ENCODE measurements at places on chromosomes 6 and 20.

DNA sequence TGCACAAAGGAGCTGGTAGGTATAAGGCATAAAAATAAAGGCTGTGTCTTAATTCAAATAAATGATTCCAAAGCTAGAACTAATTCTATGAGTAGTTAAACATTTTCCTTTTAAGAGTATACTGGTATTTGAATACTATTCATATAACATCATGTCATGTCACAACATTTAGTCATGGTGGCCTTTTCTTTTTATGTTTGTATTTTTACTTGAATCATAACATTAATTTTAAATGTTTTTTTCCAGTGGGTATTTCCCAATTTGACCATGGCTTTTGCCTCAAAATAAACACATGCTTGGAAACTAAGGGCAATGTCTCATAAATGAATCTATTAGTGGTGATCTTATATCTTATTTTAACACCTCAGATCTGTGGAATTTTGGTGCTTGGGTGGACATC is 177.1 kb downstream of the CD109 start:
- DNase-seq = no peak

DNA sequence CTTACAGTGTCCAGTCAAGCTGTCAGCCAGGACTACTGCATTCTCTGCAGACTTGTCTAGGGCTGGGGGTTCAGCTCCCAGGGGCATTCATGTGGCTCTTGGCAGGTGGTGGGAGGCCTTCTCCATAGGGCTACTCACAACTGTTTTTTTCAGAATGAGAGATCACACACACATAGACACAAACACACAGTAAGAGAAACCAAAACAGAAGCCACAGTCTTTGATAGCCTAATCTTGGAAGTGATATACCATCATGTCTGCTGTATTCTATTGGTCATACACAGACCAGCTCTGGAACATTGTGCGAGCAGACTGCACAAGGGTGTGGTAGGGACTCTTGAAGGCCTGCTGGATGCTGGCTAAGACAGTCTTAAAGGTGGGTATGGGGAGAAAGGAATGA is 13.5 kb downstream of the TMEM170B start:
- no peak for DNase-seq

DNA sequence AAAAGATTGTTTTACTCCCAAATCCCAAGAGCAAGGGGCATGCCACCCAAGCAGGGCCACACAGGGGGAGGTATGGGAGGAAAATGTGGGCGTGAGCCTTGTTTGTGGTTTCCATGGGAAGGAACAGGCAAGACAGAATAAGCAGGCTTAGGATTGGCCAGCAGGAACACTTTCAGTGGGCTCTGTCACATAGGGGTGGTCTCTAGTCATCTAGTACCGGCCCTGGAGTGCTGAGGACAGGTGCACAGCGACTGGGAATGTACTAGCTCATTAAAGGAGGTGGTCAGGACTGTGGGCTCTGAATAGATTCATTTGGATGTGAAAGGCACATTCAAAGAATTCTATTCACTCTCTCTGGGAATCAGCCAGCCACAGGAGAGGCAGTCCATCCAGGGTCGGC is 175.6 kb downstream of the TBC1D7 start:
- DNase-seq = no peak

GRCh38 chr20:12177657-12178293 is 260.1 kb downstream of the BTBD3 start:
- DNase-seq = no peak

- DNase-seq = no peak
Observed at GRCh38 chr6:159490298-159490937, 202.6 kb downstream of the SOD2 start.

DNA sequence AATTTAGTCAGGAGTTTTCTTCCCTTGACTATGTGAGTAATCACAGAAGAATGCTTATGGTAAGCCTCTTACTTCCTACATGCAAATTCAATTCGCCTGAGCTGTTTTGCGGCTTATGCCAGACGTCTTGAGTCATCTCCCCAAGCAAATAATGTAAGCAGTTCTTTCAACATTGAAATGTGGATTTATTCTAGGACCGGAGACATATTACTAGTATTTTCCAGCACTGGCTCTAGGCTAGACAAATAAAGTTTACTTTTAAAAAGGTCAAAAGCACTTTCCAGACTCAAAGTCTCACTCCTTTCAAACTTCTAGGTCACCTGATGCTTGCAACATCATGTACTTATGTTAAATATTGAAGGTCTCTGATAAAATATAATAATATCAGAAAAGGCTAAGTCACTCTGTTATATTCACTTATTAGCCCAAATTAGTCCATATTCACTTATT is 38.1 kb upstream of the NOX3 start:
- DNase-seq = peak; percentile 97

- DNase-seq = peak; percentile 68
Observed at GRCh38 chr6:168015482-168016175, 18.2 kb downstream of the KIF25 start.

DNA sequence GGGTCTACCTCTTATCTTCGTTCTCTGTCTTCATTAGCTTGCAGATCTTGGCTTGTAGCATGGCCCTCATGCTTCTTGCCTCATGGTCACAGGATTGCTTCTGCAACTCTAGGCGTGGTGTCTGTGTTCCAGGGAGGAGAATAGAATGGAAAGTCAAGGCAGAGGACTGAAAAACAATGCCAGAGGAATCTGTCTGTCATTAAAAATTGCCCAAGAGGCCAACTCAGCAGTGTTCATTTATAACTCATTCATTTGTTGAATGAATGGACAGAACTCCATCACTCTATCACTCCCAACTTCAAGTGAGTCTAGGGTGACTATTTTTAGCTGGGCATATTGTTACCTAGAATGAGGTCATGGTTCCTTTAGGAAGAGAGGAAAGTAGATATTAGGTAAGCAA is 179.6 kb downstream of the UST start:
- DNase-seq = no peak

- DNase-seq = no peak
Observed at GRCh38 chr6:129667621-129668020, 42.4 kb downstream of the ARHGAP18 start.

GRCh38 chr6:27791182-27791943 is 120.8 kb downstream of the OR2B2 start:
- peak; percentile 89 for DNase-seq

DNA sequence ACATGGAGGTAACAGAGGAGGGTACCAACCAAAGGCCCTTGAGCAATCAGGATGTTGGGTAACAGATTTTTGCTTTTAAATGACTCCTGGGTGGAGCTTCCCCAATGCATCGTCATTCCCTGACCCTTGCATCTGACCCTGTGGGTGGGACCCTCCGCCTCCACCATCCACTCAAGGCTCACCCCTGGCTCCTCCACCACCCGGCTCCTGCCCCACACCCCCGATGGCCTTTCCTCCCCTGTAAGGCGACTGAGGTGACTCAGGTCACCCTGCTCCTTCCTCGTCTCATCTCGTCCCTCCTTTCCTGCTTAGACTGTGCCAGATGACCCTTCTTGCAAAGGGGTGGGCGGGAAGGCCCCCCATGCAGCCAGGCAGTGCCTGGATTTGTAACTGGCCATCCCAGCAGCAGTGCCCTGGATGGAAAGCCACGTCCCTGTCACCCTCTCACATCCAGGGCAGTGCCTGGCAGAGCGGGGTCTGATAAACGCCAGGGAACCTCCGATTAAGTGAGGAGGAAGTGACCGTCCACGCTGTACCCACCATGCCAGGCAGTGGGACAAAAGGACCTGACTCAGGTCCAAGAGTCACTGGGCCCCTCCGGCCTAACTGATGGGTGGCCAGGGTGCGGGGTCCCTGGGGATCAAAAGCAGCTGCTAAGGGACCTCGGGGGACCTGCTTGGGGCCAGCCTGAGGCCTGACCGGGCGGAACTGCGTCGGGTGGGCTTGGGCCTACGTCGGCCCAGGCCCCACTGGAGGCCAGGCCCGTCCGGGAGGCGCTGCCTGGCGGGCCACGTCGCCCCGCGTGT is 624 bp upstream of the NPEPL1 start:
- peak; percentile 17 for DNase-seq

DNA sequence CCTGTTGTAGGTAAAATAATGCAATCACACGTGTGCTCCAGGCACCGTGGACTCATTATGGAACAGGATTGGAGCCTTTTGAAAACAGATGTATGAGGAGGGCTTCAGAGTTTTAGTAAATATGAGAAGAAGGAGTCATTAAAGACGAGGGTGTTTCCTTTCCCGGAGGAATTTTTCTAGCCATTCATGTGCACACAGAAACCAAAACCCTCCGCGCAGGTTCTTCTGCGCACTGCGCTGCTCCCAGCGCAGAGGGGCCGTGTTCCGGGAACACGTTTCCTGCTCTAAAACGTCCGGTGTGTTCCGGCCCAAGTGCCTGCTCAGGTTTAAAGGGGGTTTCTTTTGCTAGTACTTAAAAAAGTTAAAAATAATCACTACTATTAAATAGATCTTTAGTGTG is 11.6 kb downstream of the GPR31 start:
- no peak for DNase-seq

- peak; percentile 10 for DNase-seq
Observed at GRCh38 chr6:112911959-112912358, 564.8 kb downstream of the RFPL4B start.

DNA sequence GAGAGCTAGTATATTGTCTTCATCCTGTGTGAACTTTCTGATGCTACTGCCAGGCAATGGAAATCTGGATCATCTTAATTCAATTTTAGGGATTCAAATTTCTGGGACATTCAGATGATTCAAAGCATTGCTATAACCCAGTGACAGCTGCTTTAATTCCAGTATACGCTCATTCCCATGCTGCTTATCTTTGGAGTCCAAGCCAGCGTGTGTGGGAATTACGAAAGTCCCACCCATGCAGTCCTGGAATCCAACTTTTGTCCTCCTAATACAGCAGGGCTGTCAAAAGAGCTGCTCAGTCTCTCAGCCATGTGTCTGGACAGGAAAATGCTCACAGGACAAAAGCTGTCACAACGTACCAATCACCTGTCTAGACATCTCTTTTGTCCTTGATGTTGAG is 219.8 kb downstream of the LAMA2 start:
- peak; percentile 79 for DNase-seq

DNA sequence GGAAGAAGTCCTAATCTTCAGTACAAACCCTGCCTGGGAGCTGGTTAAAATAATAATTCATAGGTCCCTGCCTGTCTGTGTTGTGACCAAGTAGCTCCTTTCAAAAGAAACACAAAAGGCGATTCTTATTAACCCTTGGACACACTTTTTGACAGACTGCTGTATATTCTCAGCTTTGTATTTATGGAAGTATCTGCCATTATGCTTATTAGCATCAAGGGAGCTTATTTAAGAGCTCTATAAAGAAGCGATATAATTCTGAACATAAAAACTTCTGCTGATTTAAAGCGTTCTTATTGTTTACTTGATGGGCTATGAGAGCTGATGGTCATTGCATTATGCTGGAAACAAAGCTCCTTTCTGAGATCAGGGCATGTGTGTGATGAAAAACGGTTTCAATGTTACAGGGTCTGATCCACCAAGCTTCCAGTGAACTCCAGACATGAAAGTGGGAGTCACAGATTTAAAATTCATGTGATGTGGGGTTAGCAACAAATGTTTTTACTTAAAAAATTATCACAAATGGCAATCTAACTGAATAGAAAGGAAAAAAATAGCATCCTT is 181.8 kb upstream of the PDE10A start:
- no peak for DNase-seq

- no peak for DNase-seq
Observed at GRCh38 chr6:154289818-154290508, 66.6 kb downstream of the IPCEF1 start.

Data from umbilical cord (tissue), 2 donors.